NCI-H1092 treated with DMSO at 0.1 percent for 48 hours (cell line): ENCODE measurements at places on chromosomes 11 and 22.

- no peak for DNase-seq
These were observed 49.5 kb upstream of the PHF21B start for GRCh38 chr22:45059296-45059695.

DNA sequence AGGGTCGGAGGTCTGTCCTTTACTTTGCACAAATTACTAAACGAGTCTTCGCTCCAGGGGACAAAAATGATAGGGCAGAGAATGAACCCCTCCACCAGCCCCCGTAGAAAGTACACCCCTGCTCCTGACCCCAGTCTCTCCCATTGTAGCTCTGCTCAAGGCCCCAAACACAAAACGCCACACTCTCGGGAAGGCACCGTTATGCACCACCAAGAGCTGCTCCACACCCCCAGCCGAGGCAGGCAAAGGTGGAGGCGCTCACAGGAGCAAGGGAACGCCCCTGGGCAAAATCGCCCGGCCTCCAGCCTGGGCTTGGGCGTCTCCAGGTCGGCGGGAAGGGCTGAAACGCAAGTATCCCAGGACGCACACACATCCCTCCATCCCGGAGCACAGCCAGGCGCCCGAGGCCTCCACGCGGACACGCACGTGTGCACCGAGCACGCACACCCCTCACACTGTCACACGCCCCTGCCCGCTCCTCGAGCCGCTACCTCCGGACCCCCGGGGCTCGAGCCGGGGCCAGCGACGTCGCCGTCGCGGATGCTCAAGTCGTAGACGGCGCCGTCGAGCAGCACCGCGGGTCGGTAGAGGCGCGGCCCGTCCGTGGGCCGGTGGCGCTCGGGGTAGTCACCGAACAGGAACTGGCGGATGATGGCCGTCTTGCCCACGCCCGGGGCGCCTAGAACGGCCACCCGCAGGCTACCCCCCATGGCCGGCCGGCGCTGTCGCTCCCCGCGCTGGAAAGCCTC lies 786 bp downstream of the RASL10A start:
- no peak for DNase-seq

DNA sequence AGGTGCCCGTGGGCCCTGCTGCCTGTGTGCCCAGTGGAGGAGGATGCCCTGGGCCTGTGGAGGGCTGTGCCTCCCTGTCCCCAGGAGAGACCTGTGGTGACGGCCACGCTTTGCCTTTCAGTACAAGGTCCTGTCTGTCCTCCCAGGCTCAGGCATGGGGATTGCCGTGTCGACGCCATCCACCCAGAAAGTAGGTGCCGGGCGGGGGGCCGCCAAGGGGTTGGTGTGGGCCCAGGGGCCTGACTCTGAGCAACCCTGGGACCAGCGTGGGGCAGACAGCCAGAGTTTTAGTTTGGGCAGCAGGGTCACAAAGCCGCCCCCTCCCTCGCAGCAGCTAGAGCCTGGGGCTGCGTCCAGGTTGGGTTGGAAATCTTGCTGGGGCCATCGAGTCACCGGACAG lies 56.3 kb downstream of the GRAMD4 start:
- DNase-seq = no peak

DNA sequence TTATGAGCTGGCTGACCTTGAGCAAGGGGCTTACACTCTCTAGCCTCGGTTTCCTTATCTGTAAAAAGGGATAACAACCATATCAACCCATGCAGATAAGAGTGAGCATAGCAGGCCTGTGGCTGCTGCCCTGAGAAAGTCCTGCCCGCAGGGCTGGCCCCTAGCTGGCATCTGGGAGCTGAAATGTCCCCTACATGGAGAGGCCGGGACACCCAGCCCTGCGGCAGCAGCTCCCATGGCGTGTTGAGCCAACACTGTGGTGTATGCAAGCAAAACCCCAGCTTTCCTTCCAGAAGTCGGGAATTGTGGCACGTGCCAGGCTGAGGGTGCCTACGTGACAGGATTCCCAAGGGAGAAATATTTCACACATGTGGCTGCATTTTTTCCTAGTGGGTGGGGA lies 358.9 kb downstream of the CTTN start:
- no peak for DNase-seq

DNA sequence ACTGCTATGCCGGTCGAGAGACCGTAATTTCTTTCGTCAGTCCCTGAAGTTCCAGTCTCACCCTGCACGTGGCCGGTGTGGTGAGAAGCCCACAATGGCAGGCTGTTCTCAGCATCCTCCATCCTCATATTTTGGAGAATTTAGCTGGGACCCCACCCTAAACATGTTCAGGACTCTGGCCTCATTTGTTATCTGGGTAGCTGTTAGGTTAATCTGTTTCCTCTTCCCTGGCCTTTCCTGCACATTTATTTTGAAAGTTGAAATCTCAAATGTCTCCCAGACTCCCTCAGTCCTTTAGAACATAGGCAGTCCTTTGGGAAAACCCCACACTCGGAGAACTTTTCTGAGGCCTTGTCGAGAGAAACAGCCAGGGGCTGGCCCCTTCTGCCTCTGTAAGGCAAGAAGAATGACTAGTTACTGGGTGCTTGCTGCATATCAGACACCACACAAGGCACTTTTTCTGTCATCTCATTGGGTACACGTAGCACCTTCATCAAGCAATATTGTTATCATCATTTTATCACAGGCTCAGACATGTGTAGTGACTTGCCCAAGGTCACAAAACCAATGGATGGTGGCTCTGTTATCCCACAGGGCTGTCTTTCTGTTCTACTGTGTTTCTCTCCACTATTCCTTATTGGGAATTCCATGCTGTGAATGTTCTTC lies 109.3 kb upstream of the CRYBB3 start:
- DNase-seq = no peak

DNA sequence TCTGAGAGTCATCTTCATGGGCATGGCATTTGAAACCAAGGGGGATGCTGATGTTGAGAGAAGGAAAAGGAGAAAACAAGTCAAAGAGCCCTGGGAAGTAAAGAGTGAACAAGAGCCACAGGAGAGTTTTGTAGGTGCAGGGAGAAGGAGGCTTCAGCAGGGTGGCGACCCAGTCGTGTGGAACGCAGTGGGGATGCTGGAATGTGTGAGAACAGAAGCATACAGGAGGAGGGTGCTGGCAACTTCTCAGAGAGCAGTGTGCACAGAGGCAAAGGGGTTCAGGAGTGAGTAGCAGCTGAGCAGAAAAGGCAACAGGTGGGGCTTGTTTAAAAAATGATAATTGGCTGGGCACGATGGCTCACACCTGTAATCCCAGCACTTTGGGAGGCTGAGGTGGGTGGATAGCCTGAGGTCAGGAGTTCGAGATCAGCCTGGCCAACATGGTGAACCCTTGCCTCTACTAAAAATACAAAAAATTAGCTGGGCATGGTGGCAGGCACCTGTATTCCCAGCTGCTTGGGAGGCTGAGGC lies 75.8 kb upstream of the PLET1 start:
- DNase-seq = no peak
